ENCODE measurements at places on chromosomes 13 and 19.

- no peak for DNase-seq
Measured at GRCh38 chr13:37488726-37489125, 109.8 kb downstream of the POSTN start.

- DNase-seq: no peak
Measured at GRCh38 chr19:31314156-31314555, 35.1 kb downstream of the TSHZ3 start.

- DNase-seq: no peak
Measured at GRCh38 chr13:44385401-44385800, 11.8 kb downstream of the SERP2 start.

DNA sequence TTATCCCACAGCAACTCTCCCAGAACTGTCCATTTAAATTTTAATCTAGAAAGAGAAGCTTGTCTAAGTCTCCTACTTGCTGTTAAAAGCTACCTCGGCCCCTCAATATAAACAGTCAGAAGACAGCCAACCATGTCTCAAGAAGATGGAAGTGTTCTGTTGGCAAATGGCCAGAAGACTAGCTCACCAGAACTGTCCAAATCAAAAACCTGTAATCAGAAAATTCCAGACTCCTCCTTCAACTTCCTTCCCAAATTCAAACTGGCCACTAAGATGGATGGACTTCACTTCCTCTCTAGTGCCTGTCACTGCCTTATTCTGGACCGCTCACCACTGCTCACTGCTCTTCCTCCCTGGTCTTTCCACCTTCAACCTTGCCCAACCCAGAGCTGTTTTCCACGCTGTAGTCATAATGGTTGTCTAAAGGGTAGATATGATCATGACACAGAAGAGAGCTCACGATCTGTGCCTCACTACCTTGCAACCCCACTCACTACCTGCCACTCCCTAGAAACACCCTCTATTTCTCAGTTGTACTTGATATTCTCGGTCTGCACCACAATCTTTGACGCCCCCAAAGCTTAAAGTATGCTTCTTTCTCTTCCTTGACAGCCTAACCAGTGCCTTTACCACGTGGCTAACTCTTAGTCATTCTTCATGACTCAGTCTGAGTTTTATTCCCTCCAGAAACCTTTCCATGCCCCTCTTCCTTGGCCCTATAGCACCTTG lies 9.2 kb downstream of the FGF14 start:
- DNase-seq: no peak

- no peak for DNase-seq
Measured at GRCh38 chr13:70732611-70733010, 624.4 kb upstream of the KLHL1 start.

DNA sequence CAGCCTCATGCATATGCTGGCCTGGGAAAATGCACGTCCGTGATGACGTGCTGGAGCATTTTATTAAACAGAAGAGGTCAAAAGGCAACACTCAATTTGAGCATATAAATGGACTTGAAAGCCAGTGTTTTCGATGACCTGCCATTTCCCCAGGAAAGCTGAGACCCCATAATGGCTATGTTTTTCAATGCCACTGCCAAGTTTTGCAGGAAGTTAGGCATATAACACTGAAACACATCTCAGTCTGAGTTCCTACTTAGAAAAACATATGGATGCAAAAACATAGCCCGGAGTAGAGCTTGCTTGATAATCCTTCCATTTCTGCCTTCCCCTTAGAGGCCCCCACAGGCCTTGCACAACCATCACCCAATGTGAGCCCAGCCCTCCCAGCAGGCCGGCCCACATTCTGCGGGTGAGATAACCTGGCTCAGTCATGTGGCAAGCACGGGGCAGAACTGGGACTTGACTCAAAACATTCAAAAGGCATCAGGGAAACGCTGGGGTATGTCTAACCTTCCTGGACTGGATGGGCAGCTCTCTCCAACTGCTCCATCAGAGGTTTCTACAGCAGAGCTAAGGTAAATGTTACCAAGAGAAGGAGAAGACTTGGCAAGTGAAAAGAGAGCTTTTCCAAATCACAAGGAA lies 24.9 kb downstream of the EPS15L1 start:
- peak; percentile 70 for DNase-seq
